ENCODE measurements at places on chromosomes 2 and 18.
A peak's percentile ranks its signal among the peaks of the same experiment; 100 is the strongest.

GRCh38 chr2:9975328-9975727, 23.8 kb downstream of the GRHL1 start:
- peak; percentile 56 for DNase-seq

- no peak for DNase-seq
Measured at GRCh38 chr2:170740660-170741059, 25.5 kb downstream of the SP5 start.

DNA sequence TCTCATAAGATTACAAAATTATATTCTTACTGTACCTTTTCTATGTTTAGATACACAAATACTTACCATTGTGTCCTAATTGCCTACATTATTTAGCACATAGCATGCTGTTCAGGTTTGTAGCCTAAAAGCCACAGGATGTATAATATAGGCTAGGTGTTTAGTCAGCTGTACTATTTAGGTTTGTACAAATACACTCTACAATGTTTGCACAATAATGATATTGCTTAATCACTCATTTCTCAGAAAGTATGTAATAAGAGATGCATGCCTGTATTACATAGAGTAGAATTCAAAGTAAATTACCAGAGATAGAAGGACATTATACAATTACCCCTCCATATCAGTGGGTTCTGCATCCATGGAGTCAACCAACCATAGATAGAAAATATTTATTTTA, 201.1 kb upstream of the COL3A1 start:
- DNase-seq = no peak

DNA sequence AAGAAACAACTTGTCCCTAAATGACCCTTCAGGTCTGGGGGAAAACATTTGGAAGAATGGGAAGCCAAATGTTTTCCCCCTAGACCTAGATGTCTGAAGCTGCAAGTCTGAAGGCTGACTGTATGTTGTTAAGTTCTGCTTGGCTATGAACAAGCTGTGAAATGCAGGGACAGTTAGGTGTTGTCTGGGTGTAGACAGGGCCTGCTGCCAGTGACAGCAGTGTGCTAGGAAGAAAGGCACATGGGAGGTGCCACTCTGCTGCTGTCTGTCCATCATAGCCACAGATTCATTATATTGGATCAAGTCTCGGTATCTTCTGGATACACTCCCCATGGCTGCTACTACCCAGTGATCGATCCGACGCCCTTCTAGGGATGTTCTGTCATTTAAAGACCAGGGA, 265.9 kb upstream of the PXDN start:
- DNase-seq = no peak

DNA sequence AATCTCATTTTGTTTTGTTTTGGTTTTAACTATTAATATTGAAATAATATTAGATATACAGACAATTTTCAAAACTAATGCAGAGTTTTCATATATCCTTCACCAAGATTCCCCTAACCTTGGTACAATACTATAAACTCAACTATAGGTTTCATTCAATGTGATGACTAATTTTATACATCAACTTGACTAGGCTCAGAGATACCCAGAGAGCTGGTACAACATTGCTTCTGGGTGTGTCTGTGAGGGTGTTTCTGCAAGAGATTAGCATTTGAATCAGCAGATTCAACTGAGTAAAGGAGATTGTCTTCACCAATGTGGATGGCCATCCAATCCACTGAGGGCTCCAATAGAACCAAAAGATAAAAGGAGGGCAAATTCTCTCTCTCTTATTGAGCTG, 221.3 kb upstream of the CRIM1 start:
- no peak for DNase-seq

- DNase-seq = no peak
Measured at GRCh38 chr18:305003-305501, 37.2 kb upstream of the THOC1 start.

GRCh38 chr2:4995466-4995865, 696.7 kb upstream of the SOX11 start:
- no peak for DNase-seq

- DNase-seq = no peak
Measured at GRCh38 chr2:226883296-226883795, 47.5 kb downstream of the RHBDD1 start.

DNA sequence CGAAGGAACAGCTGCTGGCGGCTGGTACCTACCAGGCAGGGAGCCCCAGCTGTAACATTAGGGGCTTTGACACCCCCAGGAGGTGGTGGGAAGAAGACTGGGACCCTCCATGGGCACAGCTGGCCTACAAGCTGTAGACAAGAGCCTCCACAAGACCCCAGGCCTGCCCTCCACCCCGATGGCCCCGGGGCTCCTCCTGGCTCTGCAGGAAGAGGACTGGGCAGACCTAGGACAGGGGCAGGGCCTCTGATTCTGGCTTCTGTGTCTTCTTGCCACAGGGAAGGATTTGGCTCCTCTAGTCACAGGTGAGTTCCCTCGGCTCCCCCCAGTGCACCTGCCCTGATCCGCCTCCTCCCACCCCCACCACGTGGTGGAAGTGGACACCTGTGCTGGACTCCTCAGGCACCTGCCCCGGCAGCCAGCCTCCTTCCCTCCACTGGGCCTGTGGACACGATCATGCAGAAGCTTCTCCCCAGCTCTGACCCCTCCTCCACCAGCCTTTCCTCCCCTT, 53.4 kb upstream of the ODC1 start:
- no peak for DNase-seq

DNA sequence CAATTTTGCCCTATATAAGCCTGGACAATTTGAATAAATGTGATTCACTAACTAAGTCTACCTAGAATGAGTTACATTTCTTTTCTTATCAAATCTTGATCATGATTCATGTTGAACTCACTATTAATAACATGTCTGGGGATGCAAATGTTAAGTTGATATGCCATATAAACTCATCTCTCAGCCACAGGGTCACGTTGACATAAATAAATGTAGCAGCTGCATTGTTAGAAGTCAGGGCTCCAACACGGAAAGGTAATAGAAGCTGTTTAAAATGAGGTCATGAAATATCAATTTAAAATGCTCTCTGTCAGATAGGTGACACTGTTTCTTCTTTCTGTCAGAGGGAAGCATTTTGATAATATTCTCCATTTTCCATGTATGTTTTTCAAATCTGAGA, 521.9 kb downstream of the CCDC85A start:
- DNase-seq = no peak

DNA sequence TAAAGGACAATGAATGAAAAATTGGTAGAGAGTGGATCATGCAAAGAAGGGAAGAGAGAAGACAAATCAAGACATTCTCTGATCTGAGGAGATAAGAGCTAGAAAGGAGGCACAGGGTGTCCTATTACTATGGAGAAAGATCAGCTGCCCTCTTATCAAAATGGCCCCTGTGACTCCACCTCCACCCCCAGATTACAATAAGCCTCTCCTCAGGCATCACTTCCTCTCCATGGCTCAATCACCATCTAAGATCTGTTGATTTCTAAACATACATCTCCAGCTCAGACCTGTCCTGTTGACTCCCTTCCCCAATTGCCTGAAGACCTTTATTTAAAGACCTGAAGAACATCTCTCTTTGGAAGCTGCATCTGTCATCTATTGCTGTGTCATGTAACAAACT, 43.2 kb downstream of the SP100 start:
- no peak for DNase-seq

DNA sequence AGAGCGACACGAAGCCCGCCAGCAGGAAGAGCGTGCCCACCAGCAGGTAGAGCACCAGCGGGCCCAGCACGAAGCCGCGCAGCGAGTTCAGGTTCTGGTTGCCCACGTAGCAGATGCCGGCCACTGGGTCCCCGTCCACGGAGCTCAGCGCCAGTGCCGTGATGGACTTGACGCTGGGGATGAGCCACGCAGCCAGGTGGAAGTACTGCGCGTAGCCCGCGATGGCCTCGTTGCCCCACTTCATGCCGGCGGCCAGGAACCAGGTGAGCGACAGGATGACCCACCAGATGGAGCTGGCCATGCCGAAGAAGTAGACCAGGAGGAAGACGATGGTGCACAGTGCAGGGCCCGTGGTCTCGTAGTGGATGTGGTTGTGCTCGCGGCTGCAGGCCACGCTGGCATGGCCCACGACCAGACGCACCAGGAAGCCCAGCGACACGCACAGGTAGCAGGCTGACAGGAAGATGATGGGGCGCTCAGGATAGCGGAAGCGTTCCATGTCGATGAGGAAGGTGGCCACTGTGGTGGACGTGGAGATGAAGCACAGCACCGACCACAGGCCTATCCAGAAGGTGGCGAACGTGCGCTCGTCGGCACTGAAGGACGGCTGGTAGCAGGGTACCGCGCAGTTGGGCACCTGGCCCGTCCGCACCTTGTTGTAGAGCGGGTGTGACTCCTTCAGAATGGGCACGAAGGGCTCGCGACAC, 2.1 kb downstream of the FZD5 start:
- no peak for DNase-seq

DNA sequence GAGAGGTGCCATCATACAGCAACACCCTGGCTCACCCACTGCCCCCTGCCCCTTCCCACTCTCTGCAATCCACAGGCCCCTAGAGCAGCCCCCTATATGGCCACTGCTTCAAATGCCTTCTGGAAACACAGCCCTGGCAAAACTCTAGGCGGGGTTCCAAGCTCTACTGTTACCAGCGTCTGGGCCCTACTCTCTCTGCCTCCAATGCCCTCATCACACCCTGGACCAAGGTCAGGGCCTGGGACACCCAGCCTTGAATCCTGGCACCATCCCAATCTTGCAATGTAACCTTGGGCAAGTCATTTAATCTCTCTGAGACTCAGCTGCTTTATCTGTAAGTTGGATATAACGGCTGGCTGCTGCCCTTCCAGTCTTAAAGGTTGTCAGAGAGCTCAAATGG, 39.2 kb upstream of the LOXHD1 start:
- DNase-seq = no peak

DNA sequence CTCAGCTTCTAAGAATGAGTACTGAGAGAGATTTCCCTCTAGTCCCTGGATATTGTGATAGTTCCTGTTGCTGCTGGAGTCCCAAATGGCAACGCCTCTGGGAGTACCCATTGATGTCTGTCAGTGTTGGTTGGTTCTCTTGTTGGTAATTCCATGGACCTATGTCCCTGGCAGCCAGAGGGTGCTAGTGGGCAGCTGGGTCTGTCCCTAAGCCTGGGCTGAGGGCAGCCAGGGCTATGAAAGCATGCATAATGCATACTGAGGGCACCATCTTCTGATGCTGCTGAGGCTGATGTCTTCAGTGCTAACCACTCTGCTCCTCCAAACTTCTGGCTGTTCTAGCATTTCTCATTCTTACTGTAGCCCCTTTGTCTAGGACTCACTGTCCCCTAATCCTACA, 35.9 kb downstream of the NABP1 start:
- DNase-seq = no peak

DNA sequence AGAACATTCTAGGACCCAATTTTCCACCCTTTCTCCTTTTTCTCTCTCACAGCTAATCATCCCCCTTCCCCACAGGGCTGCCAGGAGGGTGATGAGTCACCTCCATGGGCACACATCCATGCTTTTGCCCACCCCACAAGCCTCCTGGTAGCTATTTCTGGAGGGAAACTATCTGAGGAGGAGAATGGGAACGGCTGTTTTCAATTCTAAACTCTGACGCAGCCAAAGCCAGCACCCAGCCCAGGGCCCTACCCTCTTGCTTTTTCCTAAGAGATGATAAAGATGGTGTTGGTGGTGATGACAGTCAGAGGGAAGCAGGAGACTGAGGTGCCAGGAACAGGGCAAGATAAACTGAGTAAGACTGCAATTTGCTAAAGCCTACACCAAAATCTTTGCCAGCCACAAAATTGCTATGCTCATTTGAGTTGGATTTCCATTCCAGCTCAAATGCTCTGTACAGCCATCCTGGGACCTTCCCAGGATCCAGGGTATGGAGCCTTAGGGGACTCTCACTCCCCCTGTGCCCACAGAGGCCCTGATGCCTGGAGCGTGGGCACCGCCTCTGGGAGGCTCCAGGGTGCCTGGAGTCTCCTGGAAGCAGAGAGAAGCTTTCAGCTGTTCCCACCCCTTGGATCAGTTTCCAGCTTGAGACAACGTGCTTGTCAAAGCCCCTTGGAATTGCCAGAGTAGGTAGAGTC, 62.0 kb upstream of the FZD7 start:
- DNase-seq = no peak

DNA sequence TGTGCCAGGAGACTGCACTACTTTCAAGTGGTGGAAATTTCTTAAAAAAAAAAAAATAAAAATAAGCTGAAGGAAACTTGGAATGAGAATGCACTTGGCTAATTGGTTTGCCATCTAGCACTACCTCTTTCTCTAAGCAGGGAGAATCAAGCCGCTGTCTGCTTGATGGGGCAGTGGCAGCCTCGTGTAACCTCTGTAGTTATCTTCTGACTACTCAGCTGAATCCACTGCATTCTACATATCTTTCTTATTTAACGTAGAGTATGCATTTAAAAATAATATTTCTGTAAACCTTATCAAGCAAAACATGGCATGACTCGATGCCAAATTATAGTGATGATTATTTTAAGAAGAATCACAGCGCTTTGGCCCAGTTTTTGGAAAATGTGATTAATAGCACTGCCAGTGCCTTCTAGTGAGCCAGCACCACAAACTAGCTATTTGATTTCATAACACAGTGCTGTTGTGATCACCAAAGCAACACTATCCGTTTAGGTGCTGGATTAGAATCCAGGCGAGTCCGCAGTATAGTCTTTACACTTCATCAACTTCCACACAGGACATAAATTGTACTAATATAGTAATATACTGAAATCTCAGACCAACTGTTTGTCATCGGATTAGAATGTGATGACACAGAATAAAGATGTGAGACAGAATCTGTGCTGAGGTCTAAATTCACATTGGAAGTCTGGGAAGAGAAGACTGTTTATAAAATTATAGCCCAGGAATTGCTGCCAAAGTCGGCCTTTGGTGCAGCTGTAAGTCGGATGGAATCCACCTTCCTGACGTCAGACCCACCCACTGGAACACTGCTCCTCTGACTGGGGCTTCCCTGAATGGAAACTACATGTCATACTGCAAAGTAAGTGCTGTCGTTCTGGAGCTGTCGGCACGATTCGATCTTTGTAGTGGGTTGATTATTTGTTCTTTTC, 136.5 kb upstream of the ETAA1 start:
- peak; percentile 100 for DNase-seq

DNA sequence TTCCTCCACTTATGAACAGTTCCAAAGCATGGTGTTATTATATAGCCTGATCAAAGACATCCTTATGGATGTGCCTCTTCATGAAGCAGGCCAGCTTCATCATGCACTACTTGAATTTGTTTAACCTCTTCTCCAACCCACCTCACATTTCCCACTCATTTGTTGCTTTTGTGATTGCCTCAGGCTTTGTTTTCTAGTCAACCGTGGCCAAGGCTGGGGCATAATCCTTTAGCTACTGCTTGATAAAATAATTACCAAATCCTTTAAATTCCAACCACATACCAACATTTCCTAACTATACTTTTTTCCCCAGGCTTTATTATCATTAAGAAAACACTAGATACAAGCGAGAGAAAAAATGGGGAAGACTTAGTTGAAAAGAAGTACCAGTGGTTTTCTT, 39.6 kb upstream of the SCN1A start:
- no peak for DNase-seq

DNA sequence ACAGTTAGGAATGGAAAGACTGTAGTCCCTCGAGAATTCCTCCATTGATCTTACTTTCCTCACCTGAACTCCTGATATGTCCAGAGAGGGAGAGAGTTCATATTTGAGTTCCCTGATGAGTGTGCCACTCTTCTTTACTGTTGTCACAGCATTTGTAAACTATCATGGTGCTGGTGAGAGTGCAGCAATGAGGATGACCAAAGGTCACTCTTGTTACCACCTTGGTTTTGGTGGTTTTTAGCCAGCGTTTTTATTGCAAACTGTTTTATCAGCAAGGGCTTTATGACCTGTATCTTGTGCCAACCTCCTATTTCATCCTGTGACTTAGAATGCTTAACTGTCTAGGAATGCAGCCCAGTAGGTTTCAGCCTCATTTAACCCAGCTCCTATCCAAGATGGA, 1062.5 kb downstream of the BCL11A start:
- DNase-seq = no peak

Measured in AG04450 (cell line).